Right ventricle myocardium superior (tissue), 1 donor: ENCODE measurements at places on chromosomes 5 and 9. TPM values are rescaled to one million over a fixed set of nuclear protein-coding genes. Genes with fewer than 3 reads are reported as not detected.

DNA sequence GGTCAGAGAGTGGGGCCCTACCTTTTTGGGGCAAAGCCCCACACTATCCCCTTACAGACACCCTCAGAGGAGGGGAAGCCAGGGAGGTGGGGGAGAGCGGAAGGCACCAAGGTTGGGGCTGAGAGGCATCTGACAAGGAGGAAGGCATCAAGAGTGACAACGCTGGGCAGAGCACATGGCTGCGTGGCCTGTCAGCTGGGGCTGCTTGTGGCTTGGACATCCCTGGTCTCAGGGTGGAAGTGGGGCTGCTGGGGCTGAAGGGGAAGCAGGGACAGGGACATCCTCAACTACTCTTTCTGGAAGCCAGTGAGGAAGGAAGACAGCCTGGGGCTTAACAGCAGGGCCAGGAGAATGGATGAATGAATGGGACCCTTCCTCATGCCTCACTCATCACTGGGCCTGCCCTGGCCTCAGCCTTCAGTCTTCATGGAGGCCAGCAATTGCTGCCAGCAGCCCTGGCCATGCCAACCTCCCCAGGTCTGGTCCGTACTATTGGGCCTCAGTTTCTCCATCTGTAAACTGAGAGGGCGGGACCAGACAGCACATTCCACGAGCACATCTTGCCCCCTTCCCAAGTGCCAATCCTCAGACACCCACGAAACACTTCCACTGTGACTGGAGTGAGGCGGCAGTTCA lies 993 bp upstream of the RALGDS start:
- DNase-seq, result no peak

- no peak for DNase-seq
Observed at GRCh38 chr5:31664566-31664965, 25.6 kb downstream of the PDZD2 start.

- DNase-seq, result no peak
Observed at GRCh38 chr5:140595538-140596300, 31.1 kb downstream of the SLC35A4 start.

The SLC45A2 gene
- total RNA-seq, result not detected

The GLRA1 gene
- total RNA-seq, result not detected

The PDCD1LG2 gene
- total RNA-seq, result 2.4 TPM

DNA sequence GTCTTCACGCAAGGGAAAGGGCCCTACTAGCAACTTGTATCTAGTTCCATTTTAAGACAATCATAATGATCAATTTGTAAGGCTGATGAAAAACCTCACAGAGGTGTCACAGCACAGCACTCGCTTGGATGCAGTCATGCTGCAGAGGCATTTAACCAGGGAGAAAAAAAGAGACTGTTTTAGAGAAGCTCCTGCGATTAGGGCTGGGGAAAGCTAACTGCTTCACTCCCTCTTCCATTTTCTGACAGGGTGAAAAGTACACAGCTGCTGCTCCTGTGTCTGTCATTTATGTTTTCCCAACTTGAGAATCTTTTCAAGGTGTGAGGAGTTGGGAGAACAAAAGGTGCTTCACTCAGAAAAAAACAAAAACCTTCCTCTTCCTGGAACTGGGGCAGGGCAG lies 106.4 kb downstream of the CDK5RAP2 start:
- DNase-seq, result no peak

The TXNDC8 gene
- total RNA-seq, result not detected

The STKLD1 gene
- 0.27 TPM for total RNA-seq

DNA sequence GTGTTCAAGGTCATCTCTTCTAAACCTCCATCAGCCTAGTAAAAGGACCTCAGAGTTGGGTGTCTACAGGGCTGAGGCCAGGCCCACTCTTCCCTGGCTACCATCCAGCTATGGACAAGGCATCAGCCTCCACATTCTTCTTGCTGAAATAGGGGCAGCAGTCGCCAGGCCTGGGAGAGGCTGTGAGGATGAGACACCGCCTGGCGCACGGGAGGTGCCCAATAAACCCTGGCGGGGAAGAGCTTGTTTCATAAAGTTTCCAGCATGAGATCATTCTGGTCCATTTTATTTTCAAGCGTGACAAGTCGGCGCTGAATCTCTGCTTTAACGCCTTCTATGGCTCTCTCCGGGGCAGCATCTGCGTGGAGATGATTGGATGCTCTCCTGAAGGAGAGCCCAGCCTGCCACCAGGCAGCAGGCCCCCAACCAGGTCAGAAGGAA lies 153.4 kb downstream of the OLFM1 start:
- peak; percentile 17 for DNase-seq

DNA sequence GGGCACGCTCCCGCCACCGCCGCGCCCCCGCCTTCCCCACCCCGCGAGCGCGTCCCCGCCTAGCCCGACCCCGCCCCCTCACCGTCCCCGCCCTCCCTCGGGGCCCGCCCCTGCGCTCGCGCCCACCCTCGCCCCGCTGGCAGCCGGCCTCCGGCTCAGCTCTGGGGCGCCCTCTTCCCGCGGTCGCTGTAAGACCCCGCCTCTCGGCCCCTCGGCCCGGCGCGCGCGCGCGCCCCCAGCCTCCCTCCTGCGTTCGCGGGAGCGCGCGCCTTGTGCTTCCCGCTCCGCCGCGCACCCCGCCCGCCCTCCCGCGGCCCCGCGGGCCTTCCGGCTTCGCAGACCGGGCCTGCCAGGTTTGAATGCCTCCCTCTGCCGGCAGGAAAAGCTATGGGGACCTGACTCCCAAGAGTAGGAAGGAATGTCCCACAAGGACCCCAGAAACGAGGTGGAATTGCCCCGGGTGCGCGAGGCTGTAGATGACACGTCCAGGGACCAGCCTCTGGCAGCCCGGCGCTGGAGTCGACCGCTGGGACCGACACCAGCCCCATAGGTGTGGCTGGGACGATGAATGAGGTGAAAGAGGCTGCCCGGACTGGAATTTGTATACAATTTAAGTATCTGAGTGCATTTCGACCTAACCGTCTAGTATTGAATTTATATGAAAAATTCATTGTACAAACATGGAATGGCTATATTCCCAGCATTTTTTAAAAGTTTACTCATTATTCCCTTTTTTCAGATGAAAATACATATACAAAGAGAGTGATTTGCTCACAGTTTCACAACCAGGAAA lies 416 bp upstream of the PTBP3 start:
- DNase-seq, result peak; percentile 97

The DOK3 gene
- total RNA-seq, result 4.2 TPM

The OTP gene
- total RNA-seq, result not detected

GRCh38 chr9:132728071-132728470 lies 57.8 kb downstream of the GTF3C4 start:
- DNase-seq, result no peak

GRCh38 chr5:66426259-66427138 lies 169.7 kb upstream of the MAST4 start:
- no peak for DNase-seq

The AIF1L gene
- total RNA-seq, result 22.8 TPM

DNA sequence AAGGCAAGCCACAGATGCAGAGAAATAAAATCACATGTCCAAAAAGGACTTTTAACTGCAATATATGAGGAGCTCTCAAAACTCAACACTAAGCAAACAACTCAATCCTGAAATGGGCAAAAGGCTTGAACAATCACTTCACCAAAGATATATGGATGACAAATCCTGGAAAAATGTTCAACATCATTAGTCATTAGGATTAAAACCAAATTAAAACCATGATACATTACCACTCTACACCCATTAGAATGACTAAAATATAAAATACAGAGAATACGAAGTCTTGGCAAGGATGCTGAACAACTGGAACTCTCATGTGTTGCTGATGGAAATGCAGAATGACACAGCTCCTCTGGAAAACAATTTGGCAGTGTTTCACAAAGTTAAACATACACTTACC lies 277.4 kb downstream of the TLE1 start:
- no peak for DNase-seq

The PCDHA7 gene
- not detected for total RNA-seq

- DNase-seq, result no peak
Observed at GRCh38 chr9:88723751-88724150, 188.8 kb downstream of the NXNL2 start.

GRCh38 chr9:22913026-22913425 lies 466.4 kb downstream of the DMRTA1 start:
- DNase-seq, result no peak

The SPINK4 gene
- not detected for total RNA-seq

DNA sequence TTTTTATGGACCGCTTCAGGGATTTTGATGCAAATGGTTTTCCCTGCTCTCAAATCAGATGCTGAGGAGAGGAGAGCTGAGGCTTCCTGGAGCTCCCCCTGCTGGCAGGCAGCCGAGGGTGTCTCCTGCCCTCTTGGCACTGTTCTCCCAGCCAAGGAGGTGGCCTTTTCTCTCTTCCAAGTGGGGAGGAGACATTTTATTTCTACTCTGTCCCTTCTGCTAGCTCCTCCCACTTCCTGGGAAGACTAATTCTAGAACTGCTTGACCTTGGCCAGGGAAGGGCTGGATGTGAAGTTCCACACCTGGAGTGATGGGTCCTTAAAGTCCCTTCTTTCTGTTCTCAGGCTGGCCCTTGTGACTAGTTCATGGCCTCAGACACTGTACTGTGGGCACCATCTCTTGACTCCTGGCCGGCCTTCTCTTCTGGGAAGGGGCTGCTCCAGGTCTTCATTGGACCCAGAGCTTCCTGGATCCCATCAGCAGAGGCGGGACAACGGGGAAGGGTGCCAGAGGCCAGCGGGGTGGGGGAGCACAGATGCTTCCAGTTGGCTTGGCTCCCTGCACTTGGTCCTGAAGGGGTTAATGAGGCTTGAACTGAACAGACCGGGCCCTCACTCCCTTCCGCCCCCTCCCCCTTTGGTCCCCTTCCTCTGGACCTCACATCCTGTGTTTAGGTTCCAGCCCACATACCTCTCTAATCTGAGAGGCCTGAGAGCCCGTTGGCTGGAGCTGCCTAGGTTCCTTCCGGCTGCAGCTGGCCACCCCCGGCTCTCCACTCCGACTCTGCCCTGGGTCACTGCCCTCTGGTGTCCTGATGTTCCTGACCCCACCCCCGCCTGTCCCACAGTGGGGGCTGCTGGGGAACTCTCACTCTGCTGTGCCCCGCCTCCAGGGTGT lies 32.1 kb downstream of the PTPA start:
- peak; percentile 91 for DNase-seq

The SLC28A3 gene
- total RNA-seq, result 0.24 TPM

GRCh38 chr9:116792271-116792670 lies 105.2 kb downstream of the TRIM32 start:
- no peak for DNase-seq

DNA sequence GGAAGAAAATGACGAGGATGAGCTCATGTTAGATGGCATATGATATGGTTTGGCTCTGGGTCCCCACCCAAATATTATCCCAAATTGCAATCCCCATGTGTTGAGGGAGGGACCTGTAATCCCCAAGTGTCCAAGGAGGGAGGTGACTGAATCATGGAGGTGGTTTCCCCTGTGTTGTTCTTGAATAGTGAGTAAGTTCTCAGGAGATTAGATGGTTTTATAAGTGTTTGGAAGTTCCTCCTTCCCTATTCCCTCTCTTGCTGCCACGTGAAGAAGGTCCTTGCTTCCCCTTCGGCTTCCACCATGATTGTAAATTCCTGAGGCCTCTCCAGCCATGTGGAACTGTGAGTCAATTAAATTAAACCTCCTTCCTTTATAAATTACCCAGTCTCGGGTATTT lies 10.1 kb downstream of the EDIL3 start:
- no peak for DNase-seq

The IFNB1 gene
- total RNA-seq, result not detected

The PCDHA8 gene
- not detected for total RNA-seq

- DNase-seq, result no peak
Observed at GRCh38 chr5:39076101-39076756, 2.0 kb upstream of the RICTOR start.

DNA sequence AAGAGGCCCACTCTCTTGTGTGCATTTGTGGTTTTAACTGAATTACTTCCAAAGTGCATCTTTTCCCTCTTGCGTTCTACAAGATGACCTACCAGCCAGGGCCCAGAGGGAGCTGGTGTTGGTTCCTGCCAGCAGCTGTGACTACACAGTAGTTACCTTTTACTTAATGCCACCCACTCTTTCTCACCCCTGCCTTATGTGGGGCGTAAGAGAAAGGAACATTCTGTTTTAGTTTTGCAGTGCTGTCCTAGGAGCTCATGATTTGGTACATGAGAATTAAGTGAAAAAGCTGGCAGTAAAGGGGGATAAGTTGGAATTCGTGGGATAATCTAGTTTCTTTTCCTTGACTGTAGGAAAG lies 45.4 kb downstream of the RCL1 start:
- no peak for DNase-seq

The CNTFR gene
- total RNA-seq, result 7.8 TPM

- no peak for DNase-seq
Observed at GRCh38 chr9:8374471-8374870, 574.9 kb upstream of the DMAC1 start.

The NIM1K gene
- 0.22 TPM for total RNA-seq

GRCh38 chr5:156259618-156260017 lies 67.3 kb upstream of the SGCD start:
- no peak for DNase-seq

DNA sequence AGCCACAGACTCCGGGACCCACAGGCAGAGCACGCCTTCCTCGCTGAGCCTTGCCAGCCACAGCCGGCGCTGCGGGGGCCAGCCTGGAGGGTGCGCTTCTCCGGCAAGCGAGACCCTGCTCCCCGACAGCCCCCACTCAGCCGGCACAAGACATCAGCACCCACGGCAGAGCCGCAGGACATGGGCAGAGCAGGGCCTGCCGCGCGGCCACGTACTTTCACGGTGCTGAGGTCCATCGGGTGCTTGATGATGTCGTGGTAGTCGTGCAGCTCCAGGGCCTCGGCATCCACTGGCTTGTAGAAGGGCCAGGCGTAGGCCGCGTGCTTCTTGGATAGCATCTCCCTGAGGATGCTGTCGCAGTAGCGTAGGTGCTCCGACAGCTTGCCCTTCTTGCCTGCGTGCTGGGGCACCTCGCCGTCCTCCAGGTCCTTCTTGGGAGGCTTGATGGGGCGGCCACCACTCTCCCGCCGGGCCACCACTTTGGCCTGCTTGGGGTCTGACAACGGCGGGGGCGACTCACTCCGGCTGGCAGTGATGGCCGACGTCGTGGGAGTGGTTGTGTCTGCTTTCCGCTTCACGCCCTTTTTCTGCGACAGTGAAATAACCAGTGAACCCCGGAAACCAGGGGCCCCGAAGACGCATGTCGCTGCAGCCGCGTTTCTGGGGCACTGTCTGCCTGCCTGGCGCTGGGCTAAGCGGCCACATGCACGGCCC lies 19.8 kb downstream of the BRD3 start:
- DNase-seq, result no peak

DNA sequence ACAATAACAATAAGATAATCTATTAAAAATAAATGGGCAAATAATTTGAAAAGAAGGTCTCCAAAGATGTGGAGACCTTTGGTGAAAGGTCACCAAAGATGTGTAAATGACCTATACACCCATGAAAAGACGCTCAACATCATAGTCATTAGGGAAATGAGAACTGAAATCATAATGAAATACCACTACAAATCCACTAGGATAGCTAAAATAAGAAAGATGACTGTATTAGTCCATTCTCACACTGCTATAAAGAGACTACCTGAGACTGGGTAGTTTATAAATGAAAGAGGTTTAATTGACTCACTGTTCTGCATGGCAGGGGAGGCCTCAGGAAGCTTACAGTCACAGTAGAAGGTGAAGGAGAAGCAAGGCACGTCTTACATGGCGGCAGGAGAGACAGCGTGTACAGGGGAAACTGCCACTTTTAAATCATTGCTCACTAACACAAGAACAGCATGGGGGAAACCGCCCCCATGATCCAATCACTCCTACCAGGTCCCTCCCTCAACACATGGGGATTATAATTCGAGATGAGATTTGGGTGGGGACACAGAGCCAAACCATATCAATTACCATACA lies 339.6 kb downstream of the ENC1 start:
- no peak for DNase-seq

- DNase-seq, result no peak
Observed at GRCh38 chr5:131384173-131384572, 120.3 kb downstream of the CDC42SE2 start.

The CNTNAP3B gene
- 11.2 TPM for total RNA-seq
